ENCODE measurements at places on chromosomes 6 and 20.

GRCh38 chr20:60233018-60233630 lies 274.9 kb downstream of the CDH26 start:
- DNase-seq, result no peak

DNA sequence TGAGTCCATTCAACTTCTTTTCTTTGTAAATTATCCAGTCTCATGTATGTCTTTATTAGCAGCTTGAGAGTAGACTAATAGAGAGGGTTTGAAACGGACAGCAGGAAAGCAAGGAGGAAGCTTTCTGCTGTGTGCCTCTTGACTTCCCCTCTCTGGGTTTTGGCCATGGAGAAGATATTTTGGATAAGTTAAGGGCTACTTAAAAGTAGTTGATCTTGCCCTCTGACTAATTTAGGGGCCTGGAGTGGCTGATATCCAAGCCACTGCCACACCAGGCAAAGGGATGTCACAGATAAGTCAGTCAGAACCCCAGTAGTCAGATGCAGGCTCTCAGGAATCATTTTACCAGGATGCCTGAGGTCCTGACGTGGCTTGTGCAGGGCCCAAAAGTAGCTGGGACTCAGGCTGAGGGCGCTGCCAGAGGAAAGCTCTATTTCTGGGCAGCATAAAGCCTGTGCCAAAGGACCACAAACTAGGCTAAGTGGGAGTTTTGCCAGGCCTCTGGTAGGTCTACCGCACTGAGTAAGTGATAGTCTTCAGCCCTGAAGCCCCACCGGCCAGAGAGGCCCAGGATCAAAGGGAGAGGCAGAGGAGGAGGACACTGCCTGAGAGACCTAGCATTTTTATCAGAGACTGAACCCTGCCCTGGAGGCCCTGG lies 41.6 kb upstream of the IYD start:
- no peak for DNase-seq

DNA sequence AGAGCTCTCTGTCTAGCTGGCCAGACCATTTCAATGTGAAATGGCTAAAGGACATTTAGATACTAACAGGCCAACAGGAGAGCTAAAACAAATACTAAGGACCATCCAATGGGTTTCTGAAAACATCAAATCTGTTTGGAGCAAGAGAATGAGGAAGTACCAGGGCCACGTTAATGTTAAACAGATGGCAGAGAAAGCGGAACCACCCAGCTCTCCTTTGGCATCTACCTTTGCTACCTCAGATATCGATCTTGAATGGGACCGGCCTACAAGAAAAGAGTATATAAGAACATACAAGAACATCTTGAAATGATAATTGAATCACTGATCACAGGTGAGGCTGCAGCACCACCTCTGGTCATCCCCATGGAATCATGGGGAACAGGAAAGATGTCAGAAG lies 31.8 kb downstream of the KCNK5 start:
- no peak for DNase-seq

- no peak for DNase-seq
These were observed 123.5 kb downstream of the ADGRB3 start for GRCh38 chr6:68758559-68758958.

GRCh38 chr6:15420959-15421438 lies 175.1 kb downstream of the JARID2 start:
- no peak for DNase-seq

DNA sequence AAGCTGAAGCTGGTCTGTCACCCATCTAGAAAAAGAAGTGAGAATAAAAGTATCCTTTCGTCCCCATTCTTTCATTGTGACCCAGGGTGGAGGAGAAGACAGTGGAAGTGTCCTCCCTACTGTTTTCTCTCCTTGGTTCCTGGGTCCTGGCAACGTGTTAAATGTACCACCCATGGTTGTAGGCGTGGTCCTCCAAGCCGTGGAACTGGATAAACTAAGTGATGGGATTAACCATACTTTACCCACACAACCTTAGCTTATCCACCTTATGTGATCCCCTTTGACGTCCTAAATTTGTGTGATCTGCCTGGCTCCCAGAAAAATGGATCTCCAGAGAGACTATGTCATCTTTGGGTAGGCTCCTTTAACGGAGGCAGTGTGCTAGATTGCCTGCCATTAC lies 47.4 kb downstream of the HLA-DPB1 start:
- no peak for DNase-seq

GRCh38 chr20:51496964-51497363 lies 45.6 kb downstream of the NFATC2 start:
- no peak for DNase-seq

DNA sequence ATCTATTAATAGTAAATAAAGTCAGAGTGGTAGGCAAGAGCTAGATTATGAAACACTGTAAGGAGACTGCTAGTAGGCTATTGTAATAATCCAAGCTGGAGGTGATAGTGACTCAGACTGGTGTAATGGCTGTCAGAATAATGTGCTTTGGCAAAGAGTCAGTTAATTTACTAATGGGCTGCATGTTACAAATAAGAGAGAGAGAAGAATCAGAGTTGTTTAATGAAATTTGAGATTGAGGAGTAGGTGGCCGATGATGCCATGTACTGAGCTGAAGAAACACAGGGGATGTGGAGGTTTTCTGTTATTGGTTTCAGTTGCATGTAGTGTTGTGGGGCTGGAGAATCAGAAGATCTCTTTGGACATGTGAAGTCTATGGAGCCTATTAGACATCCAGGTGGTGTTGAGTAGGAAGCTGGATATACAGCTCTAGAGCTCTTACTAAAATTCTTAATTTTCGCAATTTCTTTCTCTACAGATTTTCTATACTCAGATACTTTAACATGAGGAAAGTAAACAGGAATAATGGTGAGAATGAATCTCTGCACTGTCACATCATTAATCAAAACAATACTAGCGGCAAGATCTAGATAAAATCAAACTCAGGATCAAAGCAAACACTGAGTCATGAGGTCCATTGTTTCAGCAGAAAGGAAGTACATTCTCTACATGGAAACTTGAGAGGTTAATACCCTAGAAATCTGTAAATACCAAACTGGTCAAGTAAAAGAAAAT lies 167.7 kb downstream of the SIM1 start:
- no peak for DNase-seq

GRCh38 chr20:14801591-14802325 lies 464.3 kb upstream of the FLRT3 start:
- DNase-seq, result no peak

DNA sequence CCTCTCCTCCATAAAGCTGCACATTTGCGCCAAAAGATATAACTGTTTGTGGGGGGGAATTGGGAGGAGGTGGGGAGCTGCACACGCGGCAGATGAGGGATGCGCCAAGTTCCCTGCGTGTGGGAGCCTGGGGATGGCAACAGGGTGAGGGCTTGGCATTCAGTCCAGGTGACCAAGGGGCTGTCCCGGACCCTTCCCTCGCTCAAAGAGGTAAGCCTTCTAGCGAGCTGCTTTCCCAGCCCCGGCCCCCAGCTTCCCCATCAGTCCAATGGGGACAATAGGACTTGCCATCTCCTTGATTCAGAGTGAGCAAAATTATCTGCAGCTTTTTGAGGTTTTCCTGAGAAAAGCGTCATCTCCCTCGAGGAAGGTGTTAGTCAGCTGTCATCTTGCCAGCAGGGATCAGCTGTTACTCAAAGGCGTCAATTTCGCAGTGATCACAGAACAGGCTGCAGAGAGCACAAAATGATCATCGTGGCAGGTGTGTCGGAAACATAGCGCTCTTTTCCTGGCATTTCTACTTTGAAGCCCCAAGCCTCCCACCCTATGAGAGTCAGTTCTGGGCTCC lies 21.3 kb downstream of the ZNF831 start:
- DNase-seq, result no peak

DNA sequence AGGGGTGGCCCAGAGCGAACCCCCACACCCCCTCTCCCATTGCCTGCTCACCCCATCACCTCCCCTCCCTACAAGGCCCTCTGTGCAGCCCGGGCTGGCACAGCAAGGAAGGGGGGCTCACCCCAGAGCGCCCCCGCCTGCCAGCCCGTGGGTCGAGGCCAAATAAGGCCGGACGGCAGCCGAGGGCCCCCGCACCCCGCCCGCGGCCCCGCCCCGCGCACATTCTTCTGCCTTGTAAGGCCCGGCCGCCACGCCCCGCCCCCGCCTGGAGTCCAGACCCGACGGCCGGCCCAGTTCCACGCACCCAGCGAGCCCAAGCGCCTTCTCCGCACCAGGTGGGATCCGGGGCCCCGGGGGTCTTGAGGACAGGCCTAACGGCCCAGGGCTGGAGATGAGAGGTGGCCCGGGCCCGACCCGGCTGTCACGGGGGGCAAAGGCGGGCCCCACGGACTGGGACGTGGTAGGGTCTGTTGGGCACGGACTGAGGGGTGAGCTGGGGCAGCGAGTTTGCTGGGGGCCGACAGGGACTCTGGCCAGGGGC lies at the start of gene MYL9:
Gene MYL9, plus strand, starts transcription at position 293 of the 541 bp plus-strand sequence. CDS start 3,366 bp downstream, outside the sequence.
- DNase-seq, result no peak

DNA sequence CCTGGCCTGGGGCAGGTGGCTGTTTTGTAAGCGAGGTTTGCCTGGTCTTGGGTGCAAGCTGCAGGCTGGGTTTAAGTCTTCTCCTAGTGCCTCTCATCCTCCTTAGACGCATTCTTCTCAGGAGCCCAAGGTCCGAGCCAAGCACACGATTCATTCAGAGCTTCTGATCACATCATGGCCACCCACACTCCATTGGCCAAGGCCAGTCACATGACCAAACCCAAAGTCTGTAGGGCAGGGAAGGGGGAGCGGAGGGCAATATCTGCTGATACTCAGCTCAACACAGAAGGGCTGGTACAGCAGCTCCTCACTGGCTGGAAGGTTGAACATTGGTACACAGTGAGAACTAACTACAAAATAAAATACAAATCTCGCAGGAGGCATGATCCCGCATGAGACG lies 177.2 kb upstream of the AFDN start:
- DNase-seq, result no peak

DNA sequence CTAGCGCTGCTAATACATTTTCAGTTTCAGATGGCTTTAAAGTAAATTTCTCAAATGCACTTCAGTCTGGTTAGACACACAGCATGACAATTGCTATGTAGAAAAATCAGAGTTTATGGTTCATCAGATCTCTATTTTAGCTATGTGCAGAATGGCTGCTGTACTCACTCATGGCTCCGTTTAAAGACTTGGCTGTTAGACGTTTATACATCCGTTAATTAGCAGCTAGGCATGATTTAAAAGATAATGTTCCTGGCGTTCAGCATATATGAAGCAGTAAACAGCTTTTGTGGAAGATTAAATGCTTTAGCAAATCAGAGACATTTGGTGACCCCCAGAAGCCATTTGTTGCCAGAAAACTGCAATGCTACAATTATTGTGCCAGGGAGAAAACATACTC lies 350.0 kb upstream of the MANEA start:
- DNase-seq, result no peak

DNA sequence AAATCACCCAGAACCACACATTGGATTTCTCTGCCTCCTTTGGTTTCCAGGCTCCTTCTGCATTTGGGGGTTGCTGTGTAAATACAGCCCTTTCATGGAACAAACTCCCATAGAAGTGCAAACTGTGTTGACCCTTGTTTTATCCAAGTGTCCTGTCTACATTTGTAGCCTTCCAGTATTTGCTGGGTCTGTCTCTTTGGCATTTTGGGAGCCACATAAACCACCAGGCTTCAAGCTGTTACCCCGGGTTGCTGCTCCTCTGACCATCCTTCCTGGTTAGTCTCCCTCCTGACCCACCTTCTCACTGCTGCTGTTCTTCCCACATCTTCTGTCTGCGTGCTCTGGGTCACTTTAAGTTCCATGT lies 7.6 kb upstream of the MTHFD1L start:
- no peak for DNase-seq

DNA sequence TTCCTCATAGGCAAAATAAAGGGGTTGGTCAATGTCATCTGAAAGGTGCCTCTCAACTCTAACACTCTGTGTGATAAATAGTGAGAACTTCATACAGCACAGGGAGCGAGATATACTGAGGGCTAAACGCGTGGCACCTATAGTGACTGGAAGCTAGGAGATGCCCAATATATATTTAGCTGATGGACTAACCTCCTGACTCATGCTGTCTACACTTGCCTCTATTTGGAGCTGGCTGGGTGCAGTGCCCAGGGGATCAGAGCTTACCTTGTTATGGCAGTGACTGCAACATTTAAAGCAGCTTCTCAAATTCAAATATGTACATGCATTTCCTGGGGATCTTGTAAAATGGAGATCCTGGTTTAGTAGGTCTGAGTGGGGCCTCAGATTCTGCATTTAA lies 111.6 kb upstream of the PLN start:
- no peak for DNase-seq

DNA sequence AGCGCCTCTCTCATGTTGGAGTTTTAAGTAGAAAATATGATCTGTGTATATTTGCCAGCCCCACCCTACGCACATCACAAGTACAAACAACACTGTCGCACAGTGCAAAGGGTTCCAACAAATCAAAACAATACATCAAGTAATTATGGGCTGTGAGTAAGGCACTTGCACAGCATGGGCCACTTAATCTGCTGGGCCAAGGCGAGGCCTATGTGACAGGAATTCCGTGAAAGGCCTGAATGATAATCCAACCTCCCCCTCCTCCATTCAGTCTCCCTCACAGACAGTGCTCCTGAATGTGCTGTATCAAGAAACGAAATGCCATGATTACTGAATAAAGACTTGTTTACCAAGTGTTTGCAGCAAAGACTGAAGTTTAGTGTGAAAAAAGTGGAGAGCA lies 130.1 kb upstream of the SLC2A12 start:
- DNase-seq, result no peak

- no peak for DNase-seq
These were observed 19.3 kb downstream of the ADA start for GRCh38 chr20:44632103-44632752.

DNA sequence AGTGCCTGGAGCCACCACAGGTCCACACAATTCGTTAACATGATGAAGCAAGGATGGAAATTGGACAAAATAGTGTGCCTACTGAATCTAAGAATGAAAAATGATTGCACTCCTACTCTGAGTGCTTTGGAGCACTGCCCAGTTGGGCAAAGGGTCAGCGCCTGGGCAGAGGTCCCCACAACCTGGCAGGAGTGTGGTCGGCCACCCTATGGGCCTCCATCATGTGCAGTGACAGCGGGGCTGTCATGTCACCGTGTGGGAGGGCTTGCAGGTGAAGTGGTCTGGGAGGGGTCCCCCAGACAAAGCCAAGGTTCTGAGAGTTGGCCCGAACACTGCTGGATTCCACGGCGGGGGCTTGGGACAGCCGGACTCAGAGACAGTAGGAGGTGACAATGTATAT lies 36.2 kb upstream of the CD93 start:
- no peak for DNase-seq

DNA sequence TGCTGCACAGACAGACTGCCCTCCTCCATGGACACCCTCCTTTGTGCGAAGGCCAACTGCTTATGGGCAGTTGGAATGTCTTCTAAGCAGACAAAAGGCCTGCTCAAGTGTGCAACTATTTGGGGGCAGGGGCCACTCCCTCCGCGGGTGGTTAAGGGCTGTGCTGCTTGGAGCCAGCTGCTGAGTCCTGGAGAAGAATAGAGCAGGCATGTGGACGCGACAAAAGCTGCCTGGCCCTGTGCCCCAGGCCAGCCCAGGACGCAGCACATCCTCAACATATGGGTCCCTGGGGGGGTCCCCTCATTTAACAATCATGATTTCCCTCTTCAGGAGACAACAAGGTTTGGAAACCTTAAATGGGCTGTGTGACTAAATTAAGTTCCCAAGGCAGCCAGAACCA lies 45.5 kb upstream of the ENTPD6 start:
- no peak for DNase-seq

- no peak for DNase-seq
These were observed 79.8 kb downstream of the TRMT6 start for GRCh38 chr20:5870568-5870981.
